Aorta (tissue), 5 donors: ENCODE measurements at places on chromosomes 11 and 22. TPM values are rescaled to one million over a fixed set of nuclear protein-coding genes. Genes with fewer than 3 reads are reported as not detected.

DNA sequence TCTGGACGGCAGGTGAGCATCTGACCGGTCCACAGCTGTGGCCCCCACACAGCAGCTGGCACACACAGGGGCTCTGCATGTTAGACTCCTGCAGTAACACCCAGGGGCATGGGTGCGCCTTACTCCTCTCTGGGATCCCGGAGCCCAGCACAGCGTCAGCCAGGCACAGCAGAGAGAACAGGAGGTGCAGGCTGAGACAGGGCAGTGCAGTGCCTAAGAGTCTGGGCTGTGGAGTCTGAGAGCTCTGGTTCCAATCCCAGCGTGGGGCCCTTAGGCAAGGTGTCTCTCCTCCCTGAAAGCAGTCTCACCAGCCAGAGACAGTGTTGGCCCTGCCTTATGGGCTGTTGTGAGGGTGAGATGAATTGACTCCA, 2.3 kb downstream of the NUDT8 start:
- DNase-seq: peak; percentile 65

DNA sequence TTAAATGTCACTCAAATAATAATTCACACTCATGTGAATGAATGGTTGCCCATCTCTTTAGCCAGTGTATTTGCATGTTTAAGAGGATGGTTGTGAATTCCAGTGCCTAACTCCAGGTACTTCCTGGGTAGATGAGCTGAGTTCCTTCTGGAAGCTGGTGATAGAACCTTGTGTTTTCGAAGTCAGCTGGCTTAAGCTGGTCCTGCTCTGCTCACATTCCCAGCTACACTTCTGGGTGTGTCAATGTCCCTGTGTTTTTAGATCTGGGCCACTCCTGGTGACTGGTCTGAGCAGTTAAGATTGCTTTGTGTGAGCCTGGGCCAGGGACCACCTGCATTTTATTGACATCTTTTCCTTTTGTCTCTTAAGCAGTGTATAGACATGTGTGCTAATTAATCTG, 10.6 kb downstream of the TEAD1 start:
- no peak for DNase-seq

DNA sequence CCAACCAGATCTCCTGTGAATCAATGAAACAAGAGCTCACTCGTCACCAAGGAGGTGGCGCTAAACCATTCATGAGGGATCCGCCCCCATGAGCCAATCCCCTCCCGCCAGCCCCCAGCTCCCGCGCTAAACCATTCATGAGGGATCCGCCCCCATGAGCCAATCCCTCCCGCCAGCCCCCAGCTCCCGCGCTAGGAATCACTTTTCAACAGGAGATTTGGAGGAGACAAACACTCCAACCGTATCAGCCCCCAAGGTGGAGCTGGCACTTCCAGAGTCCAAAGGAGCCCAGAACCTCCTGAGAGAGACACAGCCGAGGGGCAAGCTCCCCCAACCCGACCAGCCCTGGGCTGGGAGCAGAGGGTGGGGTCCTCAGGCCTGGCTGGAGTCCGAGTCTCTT, 40.9 kb upstream of the PRR5 start:
- DNase-seq: peak; percentile 64

DNA sequence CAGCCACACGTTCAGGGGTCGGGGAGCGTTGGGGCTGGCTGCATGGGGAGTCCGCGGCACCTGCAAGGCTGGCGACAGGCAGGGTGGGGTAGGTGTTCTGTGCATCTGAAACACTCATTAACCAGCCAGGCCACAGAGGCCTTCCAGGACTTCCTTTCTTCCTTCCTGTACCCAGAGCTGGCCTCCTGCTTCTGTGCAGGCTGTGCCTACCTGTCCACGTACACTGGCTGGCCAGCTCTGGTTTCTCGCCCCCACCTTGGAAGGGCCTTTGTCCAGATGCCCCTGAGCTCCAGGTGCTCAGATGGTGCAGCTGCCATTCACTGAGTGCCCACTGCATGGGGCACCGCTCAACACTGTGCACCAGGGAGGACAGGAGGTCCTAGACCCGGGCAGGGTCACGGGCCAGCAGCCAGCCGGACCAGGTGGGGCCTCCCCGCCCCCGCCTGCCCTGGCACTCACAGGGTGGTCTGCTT, 15.9 kb downstream of the TTLL12 start:
- peak; percentile 44 for DNase-seq

- no peak for DNase-seq
Measured at GRCh38 chr11:116065986-116066385, 561.8 kb upstream of the CADM1 start.

GRCh38 chr11:104823657-104824056, 74.6 kb downstream of the CASP12 start:
- no peak for DNase-seq

GRCh38 chr11:75725547-75726320, 8.1 kb downstream of the MOGAT2 start:
- DNase-seq: no peak

The WNT11 gene
- polyA plus RNA-seq: 0.25 TPM

The MS4A2 gene
- polyA plus RNA-seq: 0.51 TPM

The POU2F3 gene
- polyA plus RNA-seq: 2.4 TPM

The ASRGL1 gene
- polyA plus RNA-seq: 3.0 TPM

The CALCA gene
- polyA plus RNA-seq: 1.6 TPM
